Left lung (tissue), 14 donors: ENCODE measurements at places on chromosomes 6 and 20.
A peak's percentile ranks its signal among the peaks of the same experiment; 100 is the strongest.

DNA sequence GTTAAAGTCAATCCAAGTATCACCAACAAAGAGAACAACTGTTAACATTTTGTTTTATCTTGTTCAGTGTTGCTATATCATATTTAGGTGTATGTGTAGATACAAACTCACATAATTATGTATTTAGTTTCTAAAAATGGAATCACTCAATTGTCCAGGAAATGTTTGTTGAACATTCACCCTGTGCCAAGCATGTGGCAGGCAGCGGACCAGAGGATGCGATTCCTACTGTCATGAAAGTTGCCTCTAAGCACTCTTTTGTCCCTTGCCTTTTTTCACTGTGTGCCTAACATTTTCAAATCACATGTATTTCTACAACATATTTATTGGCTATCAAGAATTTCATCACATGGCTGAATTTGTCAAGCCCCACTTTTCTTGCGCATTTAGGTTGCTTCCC lies 16.9 kb upstream of the TGM2 start:
- no peak for DNase-seq

DNA sequence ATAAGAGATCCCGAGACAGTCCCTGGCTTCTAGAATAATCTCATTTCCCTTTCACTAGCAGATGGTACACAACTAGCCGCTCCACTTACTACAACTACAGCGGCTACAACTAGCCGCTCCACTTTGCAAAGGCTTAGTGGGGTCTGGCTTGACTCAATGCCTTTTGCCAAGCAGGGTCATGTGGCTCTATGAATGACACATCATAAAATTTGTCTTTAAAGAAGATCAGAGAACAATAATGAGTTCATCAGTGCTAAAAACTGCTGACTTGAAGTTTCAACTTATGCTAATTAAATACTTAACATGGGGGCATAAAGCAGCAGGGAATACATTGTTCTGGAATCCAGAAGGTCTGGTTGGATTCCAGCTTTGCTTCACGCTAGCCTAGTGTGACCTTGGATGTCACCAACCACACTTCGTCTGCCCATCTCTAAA lies 2.0 kb upstream of the MICAL1 start:
- peak; percentile 50 for DNase-seq

DNA sequence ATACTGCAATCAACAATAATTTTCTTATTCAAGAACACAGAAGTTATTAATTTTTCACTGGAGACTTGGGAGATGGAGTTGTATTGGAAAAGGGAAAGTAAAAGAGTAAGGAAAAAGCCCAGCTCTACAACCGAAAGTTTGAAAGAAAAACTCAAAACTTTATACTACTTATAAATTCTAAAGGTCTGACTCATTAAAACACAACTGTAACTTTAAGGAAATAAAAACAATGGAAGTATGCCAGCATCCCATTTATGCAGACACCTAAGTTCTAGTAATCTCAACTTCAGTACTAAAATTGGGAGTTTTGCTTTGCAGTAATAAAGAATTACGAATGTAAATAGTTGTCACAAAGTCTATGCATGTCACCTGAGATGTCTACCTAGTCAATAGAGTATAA lies 80.6 kb downstream of the IRAK1BP1 start:
- DNase-seq = no peak

DNA sequence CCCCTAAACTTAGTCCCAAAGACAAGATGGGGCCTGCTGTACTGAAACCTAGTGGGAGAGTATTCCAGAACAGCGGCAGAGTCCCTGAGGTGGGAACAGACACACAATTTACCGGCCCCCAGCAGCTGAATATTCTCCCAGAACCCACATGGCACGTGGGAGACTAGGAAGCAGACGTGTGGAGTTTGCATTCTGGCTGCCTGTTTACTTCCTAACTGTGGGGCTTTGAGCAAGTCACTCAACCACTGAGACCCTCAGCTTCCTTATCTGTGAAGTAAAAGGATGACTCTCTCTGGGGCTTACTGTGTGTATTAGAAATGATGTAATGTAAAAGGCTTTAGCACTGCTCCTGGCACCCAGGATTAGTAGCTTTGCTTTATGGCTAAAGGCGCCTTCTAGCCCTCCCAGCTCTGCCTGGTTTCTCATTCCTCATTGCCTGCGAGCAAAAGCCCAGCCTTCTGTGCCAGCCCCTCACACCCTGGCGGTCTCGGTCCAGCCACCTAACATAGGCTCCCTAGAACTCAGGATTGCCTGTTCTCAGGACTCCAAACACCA lies 353.1 kb downstream of the CDC5L start:
- DNase-seq = no peak

DNA sequence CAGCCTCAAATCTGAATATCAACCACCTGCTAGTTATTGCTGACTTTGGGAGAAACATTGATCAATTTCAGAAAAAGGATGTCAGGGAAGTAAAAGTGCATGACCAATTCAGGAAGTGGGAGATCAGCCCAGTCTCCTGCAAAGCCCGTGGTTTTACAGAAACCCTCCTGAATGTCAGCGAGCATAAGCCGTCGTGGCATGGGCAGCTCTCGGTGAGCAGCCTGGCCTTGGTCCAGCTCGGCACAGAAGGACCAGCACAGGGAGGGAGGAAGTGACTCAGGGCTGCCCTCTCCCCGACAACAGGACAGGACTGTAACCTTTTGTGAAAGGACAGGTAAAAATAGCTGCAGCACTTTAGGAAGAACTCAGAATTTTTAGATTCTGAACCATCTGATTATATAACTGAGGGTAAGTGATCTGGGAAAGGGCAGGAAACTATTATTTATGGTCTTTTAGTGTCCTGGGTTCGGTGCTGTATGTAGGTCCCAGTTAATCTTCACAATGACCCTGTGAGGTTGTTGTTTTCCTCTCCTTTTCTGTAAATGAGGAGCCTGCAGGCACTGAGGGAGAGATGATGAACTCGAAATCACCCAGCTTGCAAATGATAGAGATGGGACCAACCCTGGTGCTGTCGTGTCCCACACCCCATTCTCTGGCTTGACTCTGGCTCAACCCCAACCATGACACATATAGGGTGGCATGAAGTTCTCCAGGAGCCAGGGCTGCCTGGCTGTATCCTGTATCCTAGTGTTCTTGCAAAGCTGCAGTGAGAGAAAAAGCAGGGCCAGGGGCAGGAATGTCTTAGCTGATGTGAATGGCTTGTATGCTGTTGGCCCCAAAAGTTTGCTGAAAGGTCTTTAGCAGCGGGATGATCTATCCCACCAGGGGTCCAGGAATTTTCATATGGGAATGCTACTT lies 37.6 kb downstream of the NRN1 start:
- peak; percentile 24 for DNase-seq

DNA sequence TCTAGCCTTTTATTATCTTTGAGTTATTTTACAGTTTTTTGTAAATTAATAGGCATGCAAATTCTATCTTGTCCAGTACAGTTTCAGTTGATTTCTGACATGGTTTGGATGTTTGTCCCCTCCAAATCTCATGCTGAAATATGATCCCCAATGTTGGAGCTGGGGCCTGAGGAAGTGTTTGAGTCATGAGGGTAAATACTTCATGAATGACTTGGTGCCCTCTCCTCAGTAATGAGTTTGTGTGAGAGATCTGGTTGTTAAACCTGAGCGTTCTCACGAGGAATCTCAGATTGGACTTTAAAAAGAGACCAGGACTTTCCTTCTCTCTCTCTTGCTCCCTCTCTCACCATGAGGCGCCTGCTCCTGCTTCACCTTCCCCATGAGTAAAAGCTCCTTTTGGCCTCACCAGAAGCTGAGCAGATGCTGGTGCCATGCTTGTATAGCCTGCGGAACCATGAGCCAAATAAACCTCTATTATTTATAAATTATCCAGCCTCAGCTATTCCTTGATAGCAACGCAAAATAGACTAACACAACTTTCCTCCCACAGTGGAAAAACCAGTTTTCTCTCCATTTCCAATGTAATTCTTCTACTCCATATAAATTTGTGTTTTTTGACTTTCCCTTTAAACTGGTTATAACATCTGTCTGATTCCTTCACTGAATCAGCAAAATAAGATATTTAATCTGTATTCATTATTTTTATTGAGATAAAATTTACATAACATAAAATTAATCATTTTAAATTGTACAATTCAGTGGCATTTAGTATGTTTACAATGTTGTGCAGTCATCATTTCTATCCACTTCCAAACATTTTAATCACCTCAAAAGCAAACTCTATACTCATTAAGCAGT lies 78.7 kb upstream of the PRSS16 start:
- no peak for DNase-seq

DNA sequence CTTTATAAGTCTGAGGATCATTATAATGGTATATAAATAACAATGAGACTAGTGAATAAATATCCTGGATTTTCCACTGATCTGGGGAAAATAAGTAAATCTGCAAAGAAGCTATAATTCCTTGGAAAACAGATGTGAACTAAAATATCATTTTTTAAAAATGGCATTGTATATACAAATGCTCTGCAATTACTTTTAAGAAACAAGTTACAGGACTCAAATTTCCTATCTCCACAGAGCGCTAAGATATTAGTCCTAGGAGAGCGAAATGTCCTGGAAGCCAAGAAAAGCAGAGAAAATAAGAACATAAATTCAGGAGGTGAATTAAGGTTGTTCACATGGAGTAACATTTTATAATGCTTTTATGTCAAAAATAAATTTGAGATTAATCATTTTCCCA lies 61.3 kb downstream of the PRKN start:
- DNase-seq = no peak

DNA sequence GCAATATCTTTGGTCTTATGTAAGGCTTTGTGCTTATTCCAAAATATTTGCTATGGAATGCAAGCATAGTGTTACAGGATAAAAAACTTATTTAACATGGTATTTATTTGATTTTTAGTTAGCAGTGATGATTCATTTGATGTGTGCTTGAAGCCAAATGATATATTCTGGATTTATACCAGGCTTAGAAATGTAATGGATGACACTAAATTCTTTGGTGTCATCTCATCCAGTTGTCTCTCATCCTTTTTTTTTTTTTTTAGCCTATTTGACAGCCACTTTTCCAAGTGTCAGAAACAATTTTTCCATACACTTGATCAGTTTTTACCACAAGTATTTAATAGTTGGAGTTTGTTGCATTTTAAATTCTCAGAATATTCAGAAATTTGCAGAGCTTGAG lies 515.3 kb downstream of the CDKAL1 start:
- no peak for DNase-seq

- no peak for DNase-seq
Observed at GRCh38 chr6:36613200-36613995, 19.2 kb downstream of the SRSF3 start.

DNA sequence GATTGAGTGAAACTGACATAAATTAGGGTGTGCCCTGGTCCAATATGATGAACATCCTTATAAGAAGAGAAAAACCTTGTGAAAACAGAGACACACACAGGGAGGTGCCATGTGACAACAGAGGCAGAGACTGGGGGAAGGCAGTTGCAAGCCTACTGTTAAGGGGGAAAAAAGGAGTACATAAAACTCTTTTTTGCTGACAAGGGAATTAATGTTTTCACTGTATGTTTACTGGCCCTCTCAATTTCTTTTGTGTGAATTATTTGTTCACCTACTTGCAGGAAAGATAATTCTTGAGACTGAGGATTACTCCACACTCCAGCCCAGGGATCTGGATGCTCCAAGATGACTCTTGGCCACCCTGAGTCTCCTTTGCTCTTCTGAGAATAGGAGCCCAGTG lies 12.1 kb upstream of the NRSN1 start:
- no peak for DNase-seq
